ENCODE measurements at places on chromosomes 5 and 9.
A peak's percentile ranks its signal among the peaks of the same experiment; 100 is the strongest.

- peak; percentile 46 for DNase-seq
These were observed 179.2 kb downstream of the RFK start for GRCh38 chr9:76215066-76215465.

GRCh38 chr5:78512435-78512834, 136.1 kb downstream of the LHFPL2 start:
- DNase-seq, result no peak

GRCh38 chr5:1563617-1564181, 39.9 kb upstream of the LPCAT1 start:
- DNase-seq, result no peak

DNA sequence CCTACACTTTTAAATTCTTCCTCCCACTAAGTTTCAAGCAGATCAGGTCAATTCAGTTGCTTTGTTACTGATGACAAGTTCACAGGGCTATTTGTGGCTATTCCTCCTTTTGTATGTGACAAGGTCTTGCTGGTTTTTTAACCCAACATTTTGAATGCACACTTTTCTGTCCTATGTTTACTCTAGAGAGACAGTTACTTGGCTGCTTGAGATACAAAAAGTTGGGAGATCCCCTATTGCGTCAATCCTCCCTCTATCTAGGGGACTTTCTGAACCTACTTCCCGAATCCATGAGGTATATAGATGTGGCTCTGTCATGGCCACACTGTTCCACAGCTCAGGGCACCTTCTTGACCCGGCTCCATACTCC, 386.7 kb downstream of the NTRK2 start:
- no peak for DNase-seq

GRCh38 chr9:94613003-94613402, 19.4 kb upstream of the FBP2 start:
- DNase-seq, result no peak

DNA sequence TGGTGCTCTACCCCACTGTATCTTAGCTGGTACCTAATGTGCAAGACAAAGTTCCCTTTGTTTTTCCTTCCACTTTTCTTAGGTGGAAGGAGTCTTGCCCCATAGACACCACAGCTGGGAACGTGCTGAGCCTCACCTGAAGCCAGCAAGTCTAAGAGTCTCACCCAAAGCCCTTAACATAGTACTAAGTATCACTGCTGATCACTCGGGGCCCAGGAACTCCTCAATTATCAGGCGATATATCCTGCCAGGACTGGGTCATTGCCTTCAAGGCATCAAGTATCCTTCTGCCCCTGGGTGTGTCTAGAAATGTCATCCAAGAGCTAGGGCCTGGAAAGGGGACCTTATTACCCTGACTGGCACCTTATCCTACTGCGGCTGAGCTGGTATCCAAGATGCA, 123.9 kb downstream of the PTPRD start:
- DNase-seq, result no peak

DNA sequence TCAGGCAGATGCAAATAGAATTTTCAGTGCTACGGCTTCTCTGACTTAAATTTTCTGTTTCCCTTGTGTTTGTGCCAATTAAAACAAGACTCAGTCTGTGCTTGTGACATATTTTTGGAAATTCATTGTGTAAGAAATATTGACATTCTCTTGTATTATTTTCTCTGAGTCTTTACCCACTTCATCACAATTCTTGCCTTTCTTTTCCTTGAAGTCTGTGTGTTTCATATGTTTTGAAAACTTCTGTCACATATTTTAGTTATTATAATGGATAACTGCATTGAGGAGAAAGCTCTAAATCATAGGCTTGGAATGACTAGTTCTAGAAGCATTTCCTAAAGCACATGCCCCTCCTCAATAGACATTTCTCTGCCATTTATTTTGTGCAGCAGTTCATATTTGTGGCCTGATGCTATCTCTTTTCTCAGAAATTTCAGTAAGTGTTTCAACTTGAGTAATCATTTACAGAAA, 206.6 kb downstream of the PALM2AKAP2 start:
- peak; percentile 81 for DNase-seq

DNA sequence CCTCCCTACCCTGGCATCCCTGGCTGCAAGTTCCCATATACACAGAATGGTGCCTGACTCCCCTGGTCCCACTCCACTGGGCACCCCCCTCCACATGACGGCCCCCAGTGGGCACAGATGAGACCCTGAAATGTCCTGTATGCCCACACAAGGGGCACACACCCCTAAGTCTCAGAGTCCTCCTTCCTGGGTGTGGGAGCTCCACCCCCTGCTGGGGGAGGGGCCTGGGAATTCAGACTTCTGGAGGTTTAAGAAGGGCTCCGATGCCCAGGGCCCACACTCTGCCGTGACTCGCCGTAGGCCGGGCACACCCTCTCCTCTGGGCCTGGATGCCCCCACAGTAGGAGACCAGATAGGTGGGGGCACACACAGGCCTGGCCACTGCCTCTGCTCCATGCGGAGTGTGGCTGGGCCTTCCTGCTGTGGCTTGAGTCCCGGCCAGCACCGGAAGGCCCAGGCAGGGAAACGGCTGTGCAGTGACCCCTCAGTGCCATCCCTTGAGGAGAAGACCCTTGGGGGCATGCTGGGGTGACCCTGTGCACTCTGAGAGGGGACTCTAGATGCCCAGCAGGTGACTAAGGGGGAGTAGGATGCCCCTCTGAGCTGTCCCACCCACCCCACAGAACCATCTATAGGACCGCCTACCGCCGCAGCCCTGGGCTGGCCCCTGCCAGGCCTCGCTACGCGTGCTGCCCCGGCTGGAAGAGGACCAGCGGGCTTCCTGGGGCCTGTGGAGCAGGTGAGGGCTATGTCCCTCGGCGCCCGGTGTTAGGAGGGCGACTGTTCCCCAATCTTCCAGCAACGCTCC, 6.5 kb downstream of the EGFL7 start:
- no peak for DNase-seq

- peak; percentile 21 for DNase-seq
These were observed 18.4 kb downstream of the GLRA1 start for GRCh38 chr5:151906246-151906645.

GRCh38 chr5:58735637-58736036, 152.8 kb downstream of the RAB3C start:
- no peak for DNase-seq

GRCh38 chr9:132694144-132694543, 23.9 kb downstream of the GTF3C4 start:
- no peak for DNase-seq

- peak; percentile 5 for DNase-seq
These were observed 182.8 kb upstream of the TARS1 start for GRCh38 chr5:33257807-33258429.

DNA sequence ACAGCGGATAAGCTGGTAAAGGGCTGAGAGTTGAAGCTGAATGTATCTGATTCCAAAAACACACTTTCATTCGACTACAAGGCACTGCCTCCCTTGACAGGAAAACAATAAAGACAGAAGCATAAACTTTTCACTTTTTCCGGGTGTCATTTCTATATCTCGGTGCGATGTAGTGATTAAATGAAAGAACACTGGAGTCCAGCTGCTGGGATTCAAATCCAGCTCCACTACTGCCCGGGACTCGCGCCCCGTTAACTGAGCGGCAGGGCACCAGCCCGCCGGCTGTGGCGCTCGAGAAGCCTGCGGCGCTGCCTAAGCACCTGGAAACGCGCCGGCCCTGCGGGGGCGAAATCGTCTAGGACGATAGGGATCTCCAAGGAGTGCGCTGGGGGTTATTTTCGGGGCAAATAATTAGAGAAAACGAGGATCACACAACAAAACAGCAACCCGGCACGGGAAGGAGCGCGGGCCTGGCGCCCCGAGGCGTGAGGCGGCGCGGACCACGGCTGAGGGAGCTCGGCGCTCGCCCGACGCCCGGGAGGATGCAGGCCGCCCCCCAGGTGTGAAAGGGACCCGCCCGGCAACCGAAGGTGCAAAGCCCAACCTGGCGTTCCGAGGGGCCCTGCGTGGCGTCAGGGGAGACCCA, 837 bp downstream of the UIMC1 start:
- DNase-seq, result peak; percentile 77

- no peak for DNase-seq
These were observed 136.1 kb upstream of the ELAVL2 start for GRCh38 chr9:23962101-23962500.
